MG63 (cell line): ENCODE measurements at places on chromosomes 12 and 14.
A peak's percentile ranks its signal among the peaks of the same experiment; 100 is the strongest.

GRCh38 chr14:80316441-80316840 lies 105.1 kb upstream of the DIO2 start:
- no peak for DNase-seq

DNA sequence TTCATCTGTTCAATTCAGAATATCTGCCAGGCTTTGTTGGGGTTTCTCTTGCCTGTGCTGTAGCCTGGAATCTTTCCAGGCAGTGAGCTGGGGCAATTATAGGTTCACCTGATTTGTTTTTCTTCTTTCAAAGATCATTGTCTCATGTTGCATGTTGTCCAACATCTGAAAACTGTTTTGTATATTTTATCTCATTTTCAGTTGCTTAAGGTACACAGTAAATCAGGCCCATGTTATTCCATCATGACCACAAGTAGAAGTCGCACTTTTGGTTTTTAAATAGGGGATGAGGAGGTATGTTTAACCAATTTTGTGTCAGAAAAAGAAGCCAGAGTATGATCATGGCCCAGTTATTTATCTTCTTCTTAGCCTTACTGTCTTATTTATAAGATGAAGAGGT lies 24.9 kb upstream of the FUT8 start:
- DNase-seq: no peak

DNA sequence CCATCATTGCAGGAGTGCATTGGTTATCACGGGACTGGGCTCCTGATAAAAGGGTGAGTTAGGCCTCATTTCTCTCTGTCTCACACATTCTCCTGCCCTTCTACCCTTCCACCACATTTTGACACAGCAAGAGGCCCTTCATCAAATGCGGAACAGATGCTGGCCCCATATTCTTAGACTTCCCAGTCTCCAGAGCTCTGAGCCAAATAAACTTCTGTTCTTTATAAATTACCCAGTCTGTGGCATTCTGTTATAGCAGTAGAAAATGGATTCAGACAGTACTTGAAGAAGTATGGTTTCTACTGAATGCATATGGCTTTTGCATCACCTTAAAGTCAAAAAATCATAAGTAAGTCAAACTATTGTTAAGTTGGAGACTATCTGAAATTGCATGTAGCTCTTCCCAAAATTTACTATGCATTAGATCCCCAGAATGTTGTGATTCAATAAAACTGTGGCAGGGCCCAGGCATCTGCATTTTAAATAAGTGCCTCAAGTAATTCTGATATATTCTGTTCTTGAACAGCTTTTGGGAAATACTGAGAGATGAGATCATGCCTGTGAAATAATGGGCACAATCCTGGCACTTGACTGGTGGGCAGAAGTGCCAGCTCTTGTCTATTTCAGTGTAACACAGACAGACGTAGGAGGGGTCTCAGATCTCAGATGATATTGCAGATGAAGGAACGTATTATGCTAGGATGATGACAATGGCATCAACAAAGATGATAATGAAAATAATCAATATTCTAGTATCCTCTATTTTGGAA lies 68.2 kb downstream of the E2F7 start:
- DNase-seq: no peak

- peak; percentile 53 for DNase-seq
These were observed 751 bp upstream of the GPRC5A start for GRCh38 chr12:12890543-12891079.

GRCh38 chr12:111068290-111068689 lies 147.9 kb upstream of the MYL2 start:
- DNase-seq: no peak

GRCh38 chr12:130335517-130336392 lies 1.9 kb upstream of the PIWIL1 start:
- no peak for DNase-seq

DNA sequence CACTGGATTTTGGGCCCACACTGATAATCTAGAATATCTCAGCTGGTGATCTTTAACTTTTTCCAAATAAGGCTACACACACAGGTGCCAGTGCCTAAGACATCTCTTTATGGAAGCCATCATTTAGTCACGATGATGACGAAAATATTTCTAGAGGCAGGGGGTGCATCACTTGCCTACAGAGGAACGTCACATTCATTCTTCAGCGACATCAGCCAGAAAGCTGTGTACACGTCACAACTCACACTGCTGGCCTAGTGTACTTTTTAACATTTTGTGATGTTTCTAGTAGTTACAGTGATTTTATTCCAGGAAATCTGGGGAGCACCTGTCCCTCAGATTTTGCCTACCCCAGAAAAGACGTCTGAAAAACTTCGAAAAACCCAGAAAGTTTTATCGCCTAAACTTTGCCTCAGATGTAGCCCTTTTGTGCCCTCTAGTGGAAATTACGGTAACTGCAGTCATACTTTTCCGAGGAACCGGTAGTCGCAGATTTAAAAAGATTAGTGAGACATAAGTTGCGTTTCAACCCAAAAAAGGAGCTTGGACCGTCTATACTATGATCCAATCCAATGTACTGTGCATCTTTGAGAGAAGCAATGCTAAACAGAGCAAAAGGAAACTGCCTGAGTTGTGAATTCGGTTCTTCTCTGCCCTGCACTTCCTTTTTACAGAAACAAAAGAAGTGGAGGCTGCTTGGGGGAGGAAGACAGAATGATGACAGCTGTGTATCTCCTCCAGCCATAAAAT lies 64.3 kb upstream of the STON2 start:
- no peak for DNase-seq

DNA sequence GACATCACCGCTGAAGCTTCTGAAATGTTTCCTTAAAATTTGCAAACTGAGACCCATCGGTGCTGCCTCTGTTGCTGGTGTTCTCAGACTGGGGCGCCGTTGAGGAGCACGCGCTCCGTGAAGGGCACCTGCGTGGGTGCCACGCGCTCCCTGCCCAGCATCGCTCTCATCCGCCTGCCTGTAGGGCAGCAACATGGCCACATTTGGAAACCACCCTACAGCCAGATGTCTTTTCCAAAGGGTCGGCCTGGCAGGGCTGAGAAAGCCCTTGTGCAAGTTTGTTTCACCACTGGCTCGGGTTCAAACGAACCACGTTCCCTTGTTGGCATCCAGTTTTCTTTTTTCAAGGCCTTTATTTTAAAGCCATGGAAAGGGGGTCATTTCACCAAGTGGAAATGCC lies 13.9 kb downstream of the ADGRD1 start:
- no peak for DNase-seq

DNA sequence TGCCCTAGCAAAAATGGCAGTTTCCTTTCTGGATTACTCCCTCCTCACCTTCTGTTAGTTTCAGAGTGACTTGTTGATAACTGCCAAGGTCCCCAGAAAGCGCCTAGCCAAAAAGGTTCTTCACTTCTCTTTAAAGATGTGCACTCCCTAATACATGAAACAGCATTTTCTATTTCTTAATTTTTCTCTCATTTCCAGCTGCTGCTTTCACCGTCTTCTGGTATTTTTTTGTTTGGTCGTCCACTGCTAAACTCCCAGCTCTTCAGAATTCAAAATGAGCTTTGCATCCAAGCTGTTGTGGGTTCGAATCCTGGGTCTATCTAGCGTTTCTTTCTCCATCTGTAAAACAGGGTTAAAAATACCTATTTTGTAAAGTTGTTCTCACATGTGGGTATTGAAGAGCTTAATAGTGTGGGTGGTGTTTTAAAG lies 397 bp upstream of the BORCS5 start:
- no peak for DNase-seq

- DNase-seq: no peak
These were observed 99.9 kb upstream of the MYF6 start for GRCh38 chr12:80607361-80608135.

DNA sequence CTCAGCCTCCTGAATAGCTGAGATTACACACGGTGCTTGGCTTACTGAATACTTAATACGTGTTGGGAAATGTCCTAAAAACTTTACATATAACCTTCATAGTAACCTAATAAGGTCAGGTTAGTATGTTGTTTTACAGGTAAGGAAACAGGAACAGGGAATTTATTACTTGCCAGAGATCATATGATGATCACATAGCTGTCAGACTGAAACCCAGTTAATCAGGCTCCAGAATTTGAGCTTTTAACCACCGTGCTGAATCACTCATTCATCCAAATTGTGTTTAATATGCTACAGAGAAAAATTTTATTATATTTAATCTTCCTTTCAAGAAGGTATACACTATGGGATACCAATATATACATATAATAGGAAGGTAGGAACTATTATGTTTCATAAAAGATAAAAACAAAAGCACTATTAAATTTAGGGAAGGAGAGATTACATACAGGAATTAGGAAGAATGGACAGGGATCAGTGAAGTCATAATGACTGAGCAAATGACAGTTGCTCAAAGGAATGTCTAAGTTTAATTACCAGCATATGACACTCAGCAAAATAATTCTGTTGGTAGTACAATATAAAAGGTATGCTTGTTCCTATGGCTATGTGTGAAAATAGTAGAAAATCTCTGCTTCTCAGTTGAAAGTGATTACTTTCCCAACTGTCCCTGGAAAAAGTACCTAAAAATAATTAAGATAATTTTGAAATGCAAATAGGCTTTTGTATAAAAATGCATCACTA lies 59.3 kb downstream of the HEATR5A start:
- DNase-seq: no peak

DNA sequence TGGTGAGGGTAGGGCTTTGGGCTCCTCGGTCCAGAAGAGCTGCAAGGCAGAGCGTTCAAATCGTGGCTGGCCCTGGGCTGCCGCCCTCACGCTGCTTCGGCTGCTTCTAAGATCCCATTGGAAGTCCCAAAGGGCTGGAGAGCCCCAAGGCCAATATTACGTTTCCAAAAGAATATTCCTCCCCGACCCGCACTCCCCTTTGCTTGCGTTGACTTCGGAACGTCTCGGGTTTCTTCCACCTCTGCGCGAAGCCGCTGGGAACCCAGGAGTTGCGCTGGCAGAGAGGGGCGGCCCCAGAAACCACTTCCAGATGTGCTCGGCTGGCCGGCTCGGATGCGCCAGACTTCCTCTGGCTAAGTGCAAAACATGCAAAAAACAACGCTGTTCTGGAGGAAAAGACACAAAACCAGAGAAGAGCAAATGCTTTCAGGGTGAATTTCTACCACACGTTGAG lies at the start of gene GLT8D2:
Gene GLT8D2, minus strand, starts transcription at position 285 of the 454 bp plus-strand sequence. CDS start 30,539 bp downstream, outside the sequence.
- DNase-seq: peak; percentile 71

GRCh38 chr12:113310489-113310888 lies 24.4 kb downstream of the SLC8B1 start:
- DNase-seq: no peak

- DNase-seq: no peak
These were observed 189.7 kb upstream of the RGS6 start for GRCh38 chr14:71742485-71742884.

DNA sequence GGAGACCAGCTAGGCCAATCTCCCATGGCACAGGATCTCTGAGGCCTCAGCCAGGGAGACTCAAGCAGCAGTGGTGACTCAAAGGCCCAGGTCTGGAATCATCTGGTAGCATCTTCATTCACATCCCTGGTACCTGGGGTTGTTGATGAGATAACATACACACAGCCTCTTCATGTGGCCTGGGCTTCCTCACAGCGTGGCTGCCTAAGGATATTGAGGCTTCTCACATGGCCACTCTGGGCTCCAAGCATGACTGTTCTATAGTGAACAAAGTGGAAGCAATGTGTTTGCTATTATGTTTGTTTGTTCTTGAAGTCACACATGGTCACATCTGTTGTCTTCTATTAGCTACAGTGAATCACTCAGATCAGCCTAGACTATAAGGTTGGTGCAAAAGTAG lies 584.1 kb downstream of the VRK1 start:
- no peak for DNase-seq

DNA sequence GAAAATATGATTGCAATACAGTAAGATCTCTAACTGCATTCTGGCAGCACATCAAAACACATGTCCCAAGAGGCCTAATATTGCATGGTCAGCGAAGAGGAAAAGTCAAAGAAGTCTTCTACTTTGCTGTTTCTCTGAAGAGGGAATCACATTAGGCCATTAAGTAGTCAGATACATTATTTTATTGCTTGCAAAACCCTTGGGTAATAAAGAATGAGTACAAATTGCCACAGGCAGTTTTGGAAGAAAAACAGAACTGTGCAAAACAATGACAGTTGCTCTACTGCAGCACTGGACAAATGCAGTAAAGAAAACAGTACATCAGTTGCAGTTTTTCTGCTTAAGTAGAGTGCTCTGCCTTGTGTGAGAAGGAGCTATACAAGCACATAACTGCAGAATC lies 211.9 kb downstream of the MED13L start:
- DNase-seq: no peak

- no peak for DNase-seq
These were observed 334.6 kb downstream of the ZFP36L1 start for GRCh38 chr14:68458253-68458652.

DNA sequence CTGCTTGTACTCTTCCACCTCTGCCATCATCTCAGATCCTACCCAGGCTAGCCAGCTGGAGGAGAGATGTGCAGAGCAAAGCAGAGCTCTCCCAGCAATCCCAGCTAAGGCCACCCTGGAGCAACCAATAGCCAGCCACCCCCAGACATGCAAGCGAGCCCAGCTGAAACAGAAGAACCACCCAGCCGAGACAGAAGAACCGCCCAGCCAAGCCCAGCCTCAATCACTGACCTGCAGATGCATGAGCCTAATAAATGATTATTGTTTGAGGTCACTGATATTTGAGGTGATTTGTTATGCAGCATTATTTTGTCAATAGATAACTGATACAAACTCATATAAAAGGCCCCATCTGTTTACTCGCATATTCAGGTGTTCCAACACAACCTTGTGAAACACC lies 106.3 kb downstream of the SCARB1 start:
- no peak for DNase-seq

- DNase-seq: no peak
These were observed 9.9 kb downstream of the SPIC start for GRCh38 chr12:101485021-101485420.

DNA sequence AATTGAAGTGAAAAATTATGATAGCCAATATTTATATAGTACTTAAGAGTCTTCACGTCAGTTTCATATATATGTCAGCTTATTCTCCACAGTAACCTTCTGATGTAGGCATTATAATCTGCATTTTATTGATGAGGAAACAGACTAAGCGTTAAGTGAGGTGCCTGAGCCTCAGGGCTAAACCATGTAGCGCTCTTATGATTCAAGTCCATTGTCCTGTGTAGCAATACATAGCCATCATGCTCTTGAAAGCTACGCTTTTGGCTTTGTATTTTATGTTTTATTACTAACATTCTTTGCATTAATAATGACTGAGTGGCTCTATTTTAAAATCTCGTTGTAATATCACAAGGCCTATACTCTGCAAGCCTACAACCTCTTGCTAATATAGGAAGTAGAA lies 79.0 kb downstream of the ANO6 start:
- DNase-seq: no peak

- DNase-seq: no peak
These were observed 37.2 kb upstream of the FICD start for GRCh38 chr12:108477881-108478259.

- no peak for DNase-seq
These were observed 104.1 kb downstream of the MYRFL start for GRCh38 chr12:69929125-69929524.

GRCh38 chr14:65035049-65035448 lies 48.4 kb downstream of the FNTB start:
- peak; percentile 69 for DNase-seq

- no peak for DNase-seq
These were observed 1.2 kb downstream of the GPR135 start for GRCh38 chr14:59463787-59464485.
